ENCODE measurements at places on chromosomes 3 and 15.

DNA sequence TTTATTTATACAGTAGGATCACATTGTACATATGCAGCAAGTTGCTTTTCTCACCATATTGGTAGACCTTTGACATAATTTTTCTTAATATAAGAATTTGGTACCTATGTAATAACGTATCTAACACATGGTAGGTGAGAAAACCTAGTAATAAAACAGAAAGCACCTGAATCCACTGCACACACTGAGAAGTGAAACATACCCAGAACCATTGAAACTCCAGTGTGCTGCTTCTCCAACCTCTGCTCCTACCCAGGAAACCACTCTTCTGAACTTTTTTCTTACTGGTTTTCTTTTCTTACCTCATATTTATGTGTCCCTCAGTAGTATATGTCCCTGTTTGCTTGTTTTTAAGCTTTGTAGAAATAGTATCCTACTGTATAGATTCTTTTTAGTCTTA lies 293.0 kb downstream of the UBE2E2 start:
- DNase-seq: no peak

DNA sequence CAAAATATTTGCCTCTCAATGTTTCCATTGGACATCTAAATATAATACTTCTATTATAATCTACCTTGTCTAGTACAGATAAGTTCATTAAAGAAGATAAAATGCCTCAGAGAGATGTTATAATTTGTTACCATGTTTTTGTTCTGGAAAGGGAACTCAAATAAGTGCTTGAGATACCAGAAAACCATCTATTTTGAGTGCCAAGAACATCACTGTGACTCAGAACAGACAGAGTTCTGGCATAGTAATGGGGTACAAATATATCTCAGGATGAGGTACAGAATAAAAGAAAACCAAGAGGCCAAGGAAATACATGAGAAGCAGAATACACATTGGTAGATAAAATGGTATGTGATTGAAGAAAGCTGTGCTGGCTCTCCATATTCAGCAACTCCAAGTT lies 58.9 kb downstream of the IMPG2 start:
- no peak for DNase-seq

DNA sequence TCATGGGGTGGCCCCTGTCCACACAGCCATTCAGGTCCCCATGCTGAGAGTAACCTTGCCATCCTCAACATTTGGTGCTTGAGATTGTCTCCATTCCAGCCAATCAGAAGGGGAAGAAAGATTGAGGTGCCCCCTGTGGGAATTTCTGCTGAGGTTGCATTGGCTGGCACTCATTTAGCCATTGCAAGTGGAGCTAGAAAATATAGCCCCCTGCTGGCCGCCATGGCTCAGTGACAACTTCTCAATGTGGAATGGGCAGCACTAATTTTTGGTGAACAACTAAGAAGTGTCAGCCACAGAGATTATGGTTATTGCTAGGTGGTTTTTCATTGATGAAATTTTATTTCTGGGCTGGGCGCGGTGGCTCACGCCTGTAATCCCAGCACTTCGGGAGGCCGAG lies 22.0 kb downstream of the COL6A6 start:
- DNase-seq: no peak

- no peak for DNase-seq
These were observed 10.9 kb upstream of the LYSMD4 start for GRCh38 chr15:99744142-99744541.

- peak; percentile 16 for DNase-seq
These were observed 256.4 kb upstream of the MCTP2 start for GRCh38 chr15:93974804-93975481.

DNA sequence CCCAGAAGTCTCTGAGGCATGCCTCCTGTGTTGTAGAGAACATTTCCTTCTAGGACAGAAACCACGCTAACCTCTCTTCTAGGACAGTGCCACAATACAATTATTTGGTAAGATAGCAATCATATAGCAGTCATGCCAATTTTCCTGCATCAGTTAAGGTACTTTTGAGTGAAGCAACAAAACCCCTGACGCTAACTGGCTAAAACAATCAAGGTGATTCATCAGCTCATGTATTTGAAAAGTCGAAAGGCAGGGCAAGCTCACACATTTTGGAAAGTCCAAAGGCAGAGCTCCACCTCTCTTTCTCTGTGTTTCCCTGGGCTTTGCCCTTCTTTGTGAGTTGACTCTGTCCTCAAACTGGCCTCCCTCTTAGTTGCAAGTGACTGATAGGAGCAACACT lies 10.1 kb downstream of the TERC start:
- no peak for DNase-seq

GRCh38 chr3:99586701-99587100 lies 51.7 kb upstream of the COL8A1 start:
- no peak for DNase-seq

DNA sequence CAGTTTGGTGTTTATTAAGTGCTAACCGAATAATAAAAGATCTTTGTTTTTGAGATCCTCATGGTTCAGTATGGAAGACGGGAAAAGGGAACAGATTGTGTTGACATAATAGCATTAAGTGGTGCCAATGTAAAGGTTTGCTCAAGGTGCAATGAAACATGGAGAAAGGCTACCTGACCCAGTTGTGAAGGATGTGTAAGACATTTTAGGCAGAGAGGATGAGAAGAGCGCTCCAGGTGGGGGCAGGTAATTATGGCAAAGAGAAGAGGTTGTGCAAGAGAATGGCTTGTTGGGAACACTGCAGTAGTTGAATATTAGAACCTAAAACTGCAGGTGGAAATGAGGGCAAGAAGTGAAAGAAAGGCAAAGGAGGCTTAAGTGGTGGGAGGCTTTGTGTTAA lies 140.8 kb downstream of the DIPK2A start:
- no peak for DNase-seq

GRCh38 chr3:168053115-168053514 lies 42.6 kb downstream of the GOLIM4 start:
- no peak for DNase-seq

GRCh38 chr15:48842501-48842900 lies 31.6 kb upstream of the CEP152 start:
- no peak for DNase-seq

- no peak for DNase-seq
These were observed 52.7 kb downstream of the SACM1L start for GRCh38 chr3:45741742-45742460.

GRCh38 chr3:3906171-3906570 lies 106.9 kb downstream of the LRRN1 start:
- no peak for DNase-seq

DNA sequence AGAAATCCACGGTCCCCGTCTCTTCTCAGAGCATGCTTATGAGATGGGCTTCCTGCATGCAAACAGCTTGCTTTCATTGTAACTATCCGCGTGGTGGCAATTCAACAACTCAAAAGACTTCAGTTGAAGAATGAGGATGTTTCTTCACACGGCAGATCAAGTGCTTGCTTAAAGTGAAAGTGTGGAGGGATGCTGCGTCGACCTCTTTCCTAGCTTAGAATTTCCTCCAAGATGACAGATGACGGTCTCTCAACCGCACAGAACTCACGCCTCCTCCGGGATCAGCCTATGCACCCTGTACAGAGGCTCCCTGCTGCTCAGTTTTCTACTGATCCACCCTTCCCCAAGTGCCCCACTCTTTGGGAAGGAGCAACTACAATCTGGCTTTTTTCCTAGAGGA lies 47.8 kb downstream of the PCSK6 start:
- DNase-seq: no peak

- DNase-seq: no peak
These were observed 167.4 kb downstream of the NTRK3 start for GRCh38 chr15:88089024-88089620.

DNA sequence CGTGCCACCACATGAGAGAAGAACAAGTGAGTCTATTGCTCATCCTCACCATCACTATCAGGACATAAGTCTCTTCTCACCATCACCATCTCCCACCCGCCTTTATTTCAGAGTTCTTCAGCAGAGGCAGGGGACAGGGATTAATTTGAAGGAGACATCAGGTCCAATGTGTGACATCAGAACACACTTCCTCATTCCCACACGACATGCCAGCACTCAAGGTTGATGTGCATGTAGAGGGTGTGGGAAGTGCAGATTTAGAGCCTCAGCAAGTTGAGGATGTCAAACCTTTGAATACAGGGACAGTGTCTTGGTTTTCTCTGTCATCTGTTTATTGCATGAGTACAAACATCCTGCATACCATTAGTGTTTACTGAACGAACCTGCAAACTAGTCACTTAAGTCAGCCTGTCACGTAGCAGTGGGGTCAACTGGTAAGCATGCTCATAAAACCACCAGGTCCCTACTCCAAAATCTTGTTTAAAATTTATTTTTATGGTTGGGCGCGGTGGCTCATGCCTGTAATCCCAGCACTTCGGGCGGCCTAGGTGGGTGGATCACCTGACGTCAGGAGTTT lies 104.4 kb downstream of the MYLK start:
- DNase-seq: no peak

- DNase-seq: peak; percentile 39
These were observed 21.4 kb upstream of the NR2C2 start for GRCh38 chr3:14925729-14926591.

DNA sequence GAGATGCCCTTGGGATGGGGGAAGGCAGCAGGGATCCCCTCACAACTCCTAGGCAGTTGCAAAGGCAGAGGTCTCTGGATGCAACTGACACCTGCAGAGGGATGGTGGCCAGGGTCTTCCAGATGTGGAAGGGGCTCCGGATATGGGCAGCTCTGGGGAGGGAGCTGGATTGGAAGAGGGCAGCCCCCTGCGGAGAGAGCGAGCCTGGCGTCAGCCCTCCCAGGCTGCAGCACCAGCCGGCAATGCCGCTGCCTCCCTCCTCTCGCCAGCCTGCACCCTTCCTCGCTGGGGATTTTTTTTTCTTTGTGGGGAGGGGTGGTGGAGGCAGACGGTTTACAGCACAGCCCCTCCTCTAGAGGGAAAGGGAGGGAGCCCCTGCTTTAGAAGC lies 1.6 kb downstream of the INSYN1 start:
- no peak for DNase-seq

DNA sequence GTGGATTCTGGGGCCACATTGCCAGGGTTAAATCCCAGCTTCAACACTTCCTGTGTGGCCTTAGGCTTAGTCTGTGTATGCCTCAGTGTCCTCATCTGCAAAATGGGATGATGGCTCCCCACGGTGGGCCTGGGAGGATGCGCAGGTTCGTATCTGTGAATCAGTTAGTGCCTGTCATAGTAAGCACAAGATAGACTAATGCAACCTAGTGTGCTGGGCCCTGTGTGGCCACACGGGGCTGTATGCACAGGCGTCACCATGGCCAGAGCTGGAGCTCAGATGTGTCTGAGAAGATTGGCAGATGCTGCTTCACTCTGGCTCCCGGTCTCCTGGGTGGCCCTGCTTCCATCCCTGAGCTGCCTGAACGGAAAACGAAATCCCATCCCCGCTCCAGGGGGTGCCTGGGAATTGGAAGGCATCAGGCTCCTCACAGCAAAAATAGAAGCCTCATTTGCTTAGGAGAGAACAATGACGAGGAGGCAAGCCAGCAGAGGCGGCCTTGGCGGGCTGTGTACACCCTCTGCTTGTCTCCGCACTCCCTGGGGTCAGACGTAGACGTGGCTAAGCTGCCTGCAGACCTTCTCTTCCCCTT lies 103.6 kb downstream of the APBA2 start:
- DNase-seq: no peak

DNA sequence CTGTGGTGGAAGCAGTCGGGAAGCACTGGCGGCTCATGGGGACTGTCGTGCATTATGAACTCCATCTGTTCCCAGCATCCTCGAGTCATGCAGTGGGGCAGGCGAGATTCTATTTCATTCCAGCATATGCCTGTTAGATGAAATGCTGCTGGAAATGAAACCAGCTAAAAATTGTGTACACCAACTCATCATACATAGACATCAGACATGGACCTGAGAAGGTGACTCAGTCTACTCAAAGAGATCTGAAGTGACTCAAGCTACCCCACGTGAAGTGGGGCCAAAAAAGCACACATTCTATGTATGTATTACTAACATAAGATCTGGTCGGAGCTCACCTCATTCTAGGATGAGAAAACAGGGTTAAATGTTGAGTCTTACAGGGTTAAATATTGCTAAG lies 47.5 kb upstream of the FAM98B start:
- no peak for DNase-seq

GRCh38 chr15:61441891-61442290 lies 212.8 kb upstream of the RORA start:
- no peak for DNase-seq

DNA sequence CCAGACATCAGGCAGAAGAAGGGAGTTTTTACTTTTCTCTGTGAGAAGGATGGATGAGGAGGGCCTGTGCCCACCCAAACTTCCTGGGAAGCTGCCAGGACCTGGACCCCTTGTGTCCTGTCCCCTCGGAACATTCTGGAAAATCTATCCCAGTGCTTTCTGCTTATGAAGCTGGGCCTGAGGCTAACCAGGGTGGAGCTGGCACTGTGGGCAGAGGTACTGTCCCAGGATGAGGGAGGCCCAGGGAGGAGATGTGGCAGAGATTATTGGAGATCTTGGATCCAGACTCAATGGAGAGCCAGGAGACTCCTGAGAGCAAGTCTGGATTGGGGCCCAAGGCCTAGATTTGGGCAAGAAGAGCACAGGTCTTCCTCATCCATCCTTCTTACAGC lies 44.4 kb downstream of the SPSB4 start:
- DNase-seq: no peak

- no peak for DNase-seq
These were observed 124.2 kb downstream of the IMPG2 start for GRCh38 chr3:101195951-101196713.

DNA sequence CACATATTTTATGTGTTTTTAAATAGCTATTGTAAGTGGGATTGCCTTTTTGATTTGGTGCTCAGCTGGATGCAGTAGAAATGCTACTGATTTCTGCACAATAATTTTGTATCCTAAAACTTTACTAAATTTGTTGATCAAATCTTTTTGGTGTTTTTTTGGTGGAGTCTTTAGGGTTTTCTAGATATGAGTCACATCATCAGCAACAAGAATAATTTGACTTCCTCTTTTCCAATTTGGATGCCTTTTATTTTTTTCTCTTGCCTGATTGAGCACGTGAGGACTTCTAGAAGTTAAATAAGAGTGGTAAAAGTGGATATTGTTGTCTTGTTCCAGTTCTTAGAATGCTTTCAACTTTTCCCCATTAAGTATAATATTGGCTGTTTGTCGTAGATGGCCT lies 51.3 kb downstream of the TLNRD1 start:
- DNase-seq: no peak

DNA sequence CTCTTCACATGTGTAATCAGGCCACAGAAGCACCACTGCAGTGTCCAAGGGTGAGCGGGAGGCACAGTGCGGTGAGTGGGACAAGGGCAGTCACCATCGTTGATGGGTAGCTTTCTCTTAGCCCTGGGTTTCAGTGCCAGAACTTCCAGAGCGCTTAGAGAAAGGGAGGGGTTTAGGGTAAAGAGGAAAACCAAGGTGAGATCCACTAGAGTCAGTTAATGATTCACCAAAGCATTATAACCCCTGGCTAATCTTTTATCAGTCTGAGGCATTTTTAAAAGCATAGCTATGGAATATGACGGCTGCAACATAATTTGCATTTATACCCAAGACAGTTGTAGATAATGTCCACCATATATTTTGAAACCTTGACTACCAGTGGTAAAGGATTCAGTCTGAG lies 94.8 kb downstream of the SHQ1 start:
- no peak for DNase-seq

DNA sequence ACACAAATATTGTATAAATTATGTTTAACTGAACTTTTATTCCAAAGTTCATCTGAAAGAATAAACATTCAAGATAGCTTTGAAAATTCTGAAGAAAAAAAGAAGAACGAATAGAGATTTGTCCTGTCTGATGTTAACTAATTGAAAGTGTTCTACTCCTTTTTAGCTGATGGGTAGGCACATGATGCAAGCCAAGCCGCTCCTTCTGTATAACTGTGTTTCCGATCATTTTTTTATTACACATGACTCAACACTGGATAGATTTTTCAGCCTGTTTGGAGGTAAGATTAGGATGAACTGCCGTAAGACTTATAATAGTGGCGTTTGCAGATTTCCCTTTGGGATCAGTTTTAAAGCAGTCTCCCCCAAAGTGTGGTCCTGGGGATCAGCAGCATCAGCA lies 19.0 kb downstream of the NSUN3 start:
- DNase-seq: no peak
